ENCODE measurements at places on chromosomes 3 and 15.

DNA sequence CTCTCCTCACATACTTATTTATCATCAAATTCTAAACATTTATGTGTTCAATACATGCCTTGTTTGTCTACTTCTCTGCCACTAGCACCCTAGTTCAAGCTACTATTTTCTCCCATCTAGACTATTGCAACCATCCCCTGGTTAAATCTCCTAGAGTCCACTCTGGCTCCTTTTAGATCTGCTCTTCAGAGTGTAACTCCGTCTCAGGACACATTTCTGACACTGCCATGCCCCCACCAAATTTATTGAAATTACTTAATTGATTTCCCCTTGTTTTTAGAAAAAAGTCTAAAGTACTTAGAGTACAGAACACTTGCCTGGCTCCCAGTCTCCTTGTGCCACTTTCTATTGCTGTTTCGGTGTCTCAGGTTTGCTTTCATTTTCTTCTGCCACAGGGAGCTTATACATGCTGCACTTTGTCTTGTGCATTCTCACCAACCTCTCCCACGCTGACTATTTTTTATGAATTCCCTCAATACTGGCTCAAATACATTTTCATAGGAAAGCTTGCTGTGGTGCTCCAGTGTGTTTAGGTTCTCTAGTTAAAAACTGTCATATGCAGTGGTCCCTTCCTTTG, 792.3 kb downstream of the DIPK2A start:
- no peak for DNase-seq

GRCh38 chr15:77815015-77815414, 182.3 kb upstream of the LINGO1 start:
- no peak for DNase-seq

DNA sequence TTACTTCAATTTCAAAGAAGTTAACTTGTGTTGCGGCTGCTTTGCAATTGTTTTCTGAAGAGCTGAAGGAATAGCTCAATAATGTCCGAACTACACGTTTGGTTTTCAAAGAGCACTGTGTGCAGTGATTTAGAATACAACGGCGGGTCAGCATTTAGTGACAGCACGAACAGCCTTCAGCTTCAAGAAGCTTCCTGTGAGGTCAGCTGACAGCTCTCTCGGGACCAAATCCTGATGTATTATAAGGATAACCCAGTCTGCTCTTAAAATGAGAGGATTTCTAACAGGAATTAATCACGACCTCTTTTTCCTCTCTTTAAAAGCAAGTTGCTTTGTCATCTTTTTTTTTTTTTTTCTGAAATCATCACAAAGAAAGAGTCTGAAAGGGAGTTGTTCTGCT, 97.9 kb upstream of the UNC13C start:
- DNase-seq, result no peak

DNA sequence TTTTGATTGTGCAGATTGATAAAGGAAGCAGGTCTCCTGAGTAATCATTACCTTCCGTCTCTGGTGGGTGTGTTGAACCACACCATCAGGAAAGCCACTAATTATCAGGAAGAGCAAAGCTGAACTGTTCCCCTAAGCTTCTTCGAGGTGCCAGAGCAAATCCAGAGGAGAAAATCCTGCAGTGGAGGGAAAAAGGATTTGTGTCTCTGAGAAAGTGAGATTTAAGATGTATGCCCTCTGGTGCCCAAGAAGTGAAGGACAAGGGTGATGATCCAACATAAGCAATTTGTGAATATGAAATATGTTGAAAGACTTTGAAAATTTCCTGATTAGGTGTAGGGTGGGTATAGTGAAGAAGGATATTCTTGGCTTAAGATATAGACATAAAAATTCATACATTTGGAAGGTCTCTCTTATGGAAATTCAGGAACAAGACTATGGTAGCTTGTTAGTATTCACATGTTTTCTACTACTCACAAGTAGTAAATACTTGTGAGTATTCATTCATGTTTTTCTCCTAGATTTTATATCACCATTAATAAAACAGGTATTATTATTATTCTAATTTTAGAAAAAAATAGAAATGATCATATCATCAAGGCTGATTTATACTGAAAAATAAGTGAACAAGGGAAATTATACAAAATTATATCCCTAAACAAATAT, 34.8 kb downstream of the COMMD2 start:
- no peak for DNase-seq

DNA sequence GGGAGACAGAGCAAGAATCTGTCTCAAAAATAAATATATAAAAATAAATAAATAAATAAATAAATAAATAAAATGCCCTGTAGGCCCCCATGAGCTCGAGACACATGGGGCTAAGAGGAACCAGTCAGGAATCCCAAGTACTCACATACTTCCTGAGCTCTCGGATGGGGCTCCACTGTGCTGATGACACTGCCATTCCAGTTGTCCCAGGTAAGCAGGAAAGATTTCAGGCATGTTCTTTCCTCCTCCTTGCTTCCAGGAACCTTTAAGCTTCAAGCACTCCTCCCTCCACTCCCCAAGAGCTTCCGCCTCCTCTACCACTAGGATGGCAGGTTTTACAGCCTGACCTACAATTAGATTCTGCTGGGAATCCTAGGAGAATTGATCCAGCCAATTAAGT, 113.4 kb downstream of the SLC49A4 start:
- no peak for DNase-seq

- no peak for DNase-seq
Observed at GRCh38 chr3:7484636-7485035, 623.7 kb downstream of the GRM7 start.

GRCh38 chr15:95988574-95988887, 342.0 kb upstream of the NR2F2 start:
- DNase-seq, result no peak

DNA sequence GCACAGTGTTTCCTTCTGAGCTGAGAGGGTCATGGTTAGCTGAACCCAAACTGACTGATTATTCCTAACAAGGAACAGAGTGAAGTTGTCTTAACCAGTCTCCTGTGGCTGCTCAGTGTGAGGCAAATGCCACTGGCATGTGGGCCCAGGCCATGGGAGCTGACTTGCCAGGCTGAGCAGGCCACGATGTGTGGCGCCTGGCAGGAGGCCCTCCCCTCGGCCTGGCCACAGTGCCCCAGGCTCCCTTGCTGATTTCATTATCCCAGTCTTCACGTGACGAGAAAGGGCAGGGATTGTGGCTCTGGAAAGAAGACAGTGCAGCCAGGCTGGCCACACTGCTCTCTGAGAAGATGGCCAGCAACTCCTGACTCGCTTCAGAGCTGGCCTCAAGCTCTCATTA, 58.8 kb downstream of the SLCO2A1 start:
- no peak for DNase-seq

DNA sequence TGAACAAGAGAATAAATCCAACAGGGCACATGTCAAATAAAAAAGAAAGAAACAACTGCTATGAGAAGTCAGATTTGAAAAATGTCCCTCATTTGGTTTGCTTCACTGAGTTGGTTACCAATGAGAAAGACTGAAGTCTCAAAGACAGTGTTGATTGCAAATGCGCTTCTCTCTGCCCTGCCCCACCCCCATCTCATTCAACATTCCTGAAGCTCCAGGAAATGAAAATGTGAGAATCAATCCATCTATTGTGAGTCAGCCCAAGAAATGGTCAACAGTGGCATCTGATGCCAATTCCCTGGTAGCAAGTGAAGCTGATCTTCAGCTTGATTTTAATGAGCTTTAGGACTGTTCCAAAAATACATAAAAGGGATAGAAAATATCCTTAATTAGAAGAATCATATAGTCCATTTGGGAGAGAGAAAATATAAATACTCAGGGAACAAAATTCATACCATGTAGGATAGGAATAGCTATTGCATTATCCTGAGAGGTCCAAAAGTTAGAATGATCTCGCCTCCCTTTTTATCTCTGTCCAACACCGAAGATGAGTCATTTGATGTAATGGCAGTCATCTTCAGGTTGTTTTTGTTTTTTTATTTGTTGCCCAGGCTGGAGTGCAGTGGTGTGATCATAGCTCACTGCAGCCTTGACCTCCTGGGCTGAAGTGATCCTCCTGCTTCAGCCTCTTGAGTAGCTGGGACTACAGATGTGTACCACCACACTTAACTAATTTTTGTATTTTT, 200.3 kb upstream of the UMPS start:
- no peak for DNase-seq

DNA sequence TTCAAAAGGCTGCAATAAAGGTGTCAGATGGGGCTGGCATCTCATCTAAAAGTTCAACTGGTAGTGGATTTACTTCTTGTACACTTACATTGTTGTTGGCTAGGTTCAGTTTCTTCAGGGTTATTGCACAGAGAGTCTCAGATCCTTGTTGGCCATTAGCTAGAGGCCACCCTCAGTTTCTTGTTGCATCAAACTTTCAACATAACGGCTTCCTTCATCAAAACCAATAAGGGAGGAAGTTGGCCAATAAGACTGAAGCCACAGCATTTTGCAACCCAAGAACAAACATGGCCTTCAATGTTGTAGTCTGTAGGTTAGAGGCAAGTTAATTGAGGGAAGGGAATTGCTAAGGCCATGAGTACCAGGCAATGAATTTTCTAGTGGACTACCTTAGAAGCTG, 218.0 kb downstream of the ZBBX start:
- no peak for DNase-seq
